ENCODE measurements at places on chromosomes 6 and 20.

GRCh38 chr6:75102301-75102700 is 103.6 kb downstream of the COL12A1 start:
- no peak for DNase-seq

DNA sequence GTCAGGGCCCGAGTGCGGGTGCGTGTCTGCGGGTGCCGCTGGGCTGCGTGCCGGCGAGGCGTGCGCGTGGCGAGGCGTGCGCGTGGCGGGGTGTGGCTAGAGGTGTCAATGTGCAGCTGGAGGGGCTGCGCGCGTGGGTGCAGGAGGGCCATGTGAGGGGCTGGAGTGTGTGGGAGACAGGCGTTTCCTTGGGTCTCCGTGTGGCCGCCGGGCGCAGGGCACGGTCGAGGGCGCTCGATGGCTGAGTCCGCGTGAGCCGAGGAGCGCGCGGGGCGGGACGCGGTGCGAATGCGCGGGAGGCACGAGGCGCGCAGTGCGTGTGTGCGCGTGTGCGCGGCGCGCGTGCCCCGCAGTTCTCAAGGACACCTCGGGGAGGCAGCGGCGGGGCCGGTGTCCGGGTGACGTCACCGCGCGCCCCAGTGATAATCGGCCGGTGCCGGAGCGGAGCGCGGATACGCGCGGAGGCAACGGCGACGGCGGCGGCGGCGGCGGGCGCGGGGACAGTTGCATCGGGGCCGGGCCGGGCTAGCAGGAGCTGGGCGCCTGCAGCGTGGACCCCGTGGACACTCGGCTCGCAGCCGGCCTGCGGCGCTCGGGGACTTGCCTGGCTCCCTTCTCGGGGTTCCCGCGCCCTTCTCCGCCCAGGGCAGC is 38.7 kb downstream of the YTHDF1 start:
- DNase-seq: no peak

DNA sequence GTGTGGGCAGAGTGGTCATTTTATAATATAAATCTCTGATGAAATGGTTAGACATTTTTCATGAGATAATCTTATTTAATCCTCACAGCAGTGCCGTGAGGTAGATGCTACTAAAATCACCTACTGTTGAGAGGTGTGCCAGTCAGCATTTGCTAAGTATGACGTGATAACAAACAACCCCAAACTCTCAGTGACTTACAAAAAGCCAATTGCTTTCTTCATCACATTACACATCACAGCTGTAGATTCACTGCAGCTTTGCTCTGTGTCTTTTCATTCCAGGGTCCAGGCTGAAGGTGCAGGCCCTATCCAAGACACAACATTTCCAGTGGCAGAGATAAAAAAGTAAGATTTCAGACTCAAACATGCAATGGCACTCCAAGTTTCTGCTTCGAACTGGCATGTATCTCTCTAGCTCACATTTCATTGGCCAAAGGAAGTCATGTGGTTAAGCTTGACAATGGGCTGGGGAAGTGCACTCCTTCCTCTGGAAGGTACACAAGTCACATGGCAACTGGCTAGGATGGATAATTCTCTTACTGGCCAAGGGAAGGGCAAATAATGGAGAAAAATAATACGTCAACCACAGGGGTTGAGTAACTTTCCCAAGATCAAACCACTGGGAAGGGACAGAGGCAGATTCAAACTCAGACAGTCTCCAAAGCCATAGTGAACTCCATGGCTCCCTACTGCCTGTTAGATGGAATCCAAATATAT is 69.5 kb upstream of the EPB41L1 start:
- DNase-seq: no peak

- DNase-seq: no peak
Measured at GRCh38 chr20:52443874-52444273, 252.3 kb upstream of the ZFP64 start.

GRCh38 chr6:100553243-100553642 is 88.5 kb upstream of the SIM1 start:
- DNase-seq: no peak

- no peak for DNase-seq
Measured at GRCh38 chr6:41774841-41775240, 4.9 kb downstream of the FRS3 start.

DNA sequence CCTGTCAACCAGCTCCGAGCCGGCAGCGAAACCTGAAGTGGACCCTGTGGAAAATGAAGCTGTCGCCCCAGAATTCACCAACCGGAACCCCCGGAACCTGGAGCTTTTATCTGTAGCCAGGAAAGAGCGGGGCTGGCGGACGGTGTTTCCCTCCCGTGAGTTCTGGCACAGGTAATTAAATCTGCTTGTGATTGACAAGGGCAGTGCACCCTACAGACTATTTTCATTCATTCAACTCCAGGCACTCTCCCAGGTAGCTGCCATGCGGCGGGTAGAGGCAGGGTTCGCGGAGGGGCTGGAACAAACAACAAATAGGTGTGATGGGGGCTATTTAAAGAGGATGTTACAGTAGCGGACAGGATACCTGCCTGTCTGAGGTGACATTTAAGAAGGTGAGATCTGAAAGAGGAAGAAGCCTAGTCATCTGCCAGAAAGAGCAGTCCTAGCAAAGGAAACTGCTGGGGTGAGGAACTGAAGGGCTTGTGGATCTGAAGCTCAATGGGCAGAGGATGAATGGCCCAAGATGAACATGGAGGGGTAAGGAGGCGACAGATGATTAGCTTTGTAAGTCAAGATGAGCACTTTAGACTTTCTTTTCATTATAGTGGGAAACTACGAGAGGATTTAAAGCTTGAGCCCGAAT is 810 bp downstream of the MRPL18 start:
- no peak for DNase-seq

DNA sequence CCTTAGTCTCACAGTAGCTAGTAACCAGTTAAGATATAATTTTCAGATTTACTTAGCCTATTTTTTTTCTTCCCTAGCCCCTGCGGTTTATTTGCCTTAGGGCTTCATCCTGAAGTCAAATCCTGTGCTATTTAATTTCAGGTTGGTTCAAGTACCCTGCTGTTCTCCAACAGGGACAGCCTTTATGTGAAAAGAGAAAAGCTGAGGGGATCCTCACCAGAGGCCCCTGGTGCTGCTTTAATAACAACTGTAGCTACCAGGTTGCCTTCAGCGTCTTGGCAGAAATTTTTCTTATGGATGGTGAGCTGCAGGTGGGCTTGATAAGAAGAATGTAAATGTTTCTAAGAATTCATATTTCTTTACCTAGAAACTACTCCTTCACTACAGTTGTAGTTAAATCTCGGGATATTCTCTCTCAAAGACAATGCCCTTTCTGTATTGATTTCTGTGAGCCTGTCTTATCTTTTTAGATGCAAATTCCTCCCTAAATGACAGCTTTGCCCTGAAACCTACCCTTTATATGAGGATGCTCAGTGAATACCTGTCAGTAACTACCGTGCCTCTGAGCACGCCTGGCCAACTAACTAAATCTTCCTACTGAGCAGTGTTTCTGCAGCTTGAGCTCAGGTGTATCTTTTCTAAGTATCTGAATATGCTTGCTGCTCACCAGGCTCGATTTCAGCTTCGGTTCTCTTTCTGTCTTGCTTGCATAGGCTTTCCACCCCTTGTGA is 320.5 kb downstream of the MMUT start:
- DNase-seq: no peak

GRCh38 chr20:11926292-11926998 is 8.8 kb downstream of the BTBD3 start:
- DNase-seq: no peak

Data from activated naive CD8-positive, alpha-beta T cell treated with anti-CD3 and anti-CD28 coated beads, Interleukin-2, amount 50 U/mL, for 16 hours (primary cell).